ENCODE measurements at places on chromosomes 4 and X.

- DNase-seq: no peak
Measured at GRCh38 chrX:2351321-2351720, 149.5 kb downstream of the DHRSX start.

- no peak for DNase-seq
Measured at GRCh38 chr4:22071749-22072148, 123.2 kb upstream of the KCNIP4 start.

DNA sequence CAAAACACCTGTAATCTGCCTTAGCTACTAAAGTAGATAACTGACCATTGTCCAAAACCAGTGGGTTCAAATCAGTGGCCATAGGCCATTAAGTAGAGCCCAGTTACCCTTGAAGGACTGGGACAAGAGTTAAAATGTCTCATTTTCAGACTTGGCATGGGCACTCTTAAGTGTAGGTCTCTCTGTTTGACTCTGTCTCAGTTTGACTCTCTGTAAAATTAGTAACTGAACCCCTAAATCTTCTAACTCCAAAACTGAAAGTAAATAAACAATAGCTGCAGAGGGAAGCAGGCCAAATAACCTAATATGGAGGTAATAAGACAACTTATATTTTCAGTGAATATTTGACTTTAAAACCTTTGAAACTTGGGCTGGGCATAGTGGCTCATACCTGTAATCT, 89.1 kb downstream of the SLC16A2 start:
- no peak for DNase-seq

DNA sequence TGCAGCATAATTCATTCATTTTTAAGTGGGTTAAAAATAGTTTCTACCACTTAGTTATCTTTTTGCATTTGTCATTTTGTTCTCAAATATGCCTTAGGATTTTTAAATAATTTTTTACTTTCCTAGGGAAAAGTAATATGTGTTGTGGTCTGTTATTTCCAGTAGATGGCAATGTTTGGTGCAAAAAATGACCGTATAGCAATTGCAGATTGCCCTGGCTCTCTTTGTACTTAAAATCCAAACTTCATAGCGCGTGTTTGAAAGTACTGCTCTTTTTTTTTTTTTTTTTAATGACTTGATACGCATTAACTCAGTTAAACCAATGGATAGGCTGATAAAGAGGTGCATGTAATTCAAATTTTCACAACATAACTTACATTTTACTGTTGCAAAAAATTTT, 74.4 kb upstream of the RBMX start:
- no peak for DNase-seq

DNA sequence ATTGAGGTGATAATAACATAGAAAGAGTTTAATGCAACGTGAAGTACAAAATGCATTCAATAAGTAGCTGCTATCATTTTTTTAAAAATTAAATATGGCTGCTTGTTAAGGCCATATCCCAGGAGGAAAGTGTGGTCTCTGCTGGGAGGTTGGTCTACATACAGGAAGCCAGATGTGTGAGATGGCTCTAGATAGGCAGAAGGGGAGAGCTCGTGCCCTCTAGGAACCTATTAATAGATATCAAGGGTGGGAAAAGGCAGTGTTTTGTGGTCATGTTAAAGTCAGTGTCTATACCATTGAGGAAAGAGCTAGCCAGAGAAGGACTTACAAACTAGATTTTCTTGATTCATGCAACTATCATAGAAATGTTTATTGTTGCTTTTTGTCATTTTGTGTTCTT, 140.5 kb downstream of the KLHL8 start:
- no peak for DNase-seq

GRCh38 chr4:13597141-13597540, 30.4 kb downstream of the BOD1L1 start:
- DNase-seq: no peak

DNA sequence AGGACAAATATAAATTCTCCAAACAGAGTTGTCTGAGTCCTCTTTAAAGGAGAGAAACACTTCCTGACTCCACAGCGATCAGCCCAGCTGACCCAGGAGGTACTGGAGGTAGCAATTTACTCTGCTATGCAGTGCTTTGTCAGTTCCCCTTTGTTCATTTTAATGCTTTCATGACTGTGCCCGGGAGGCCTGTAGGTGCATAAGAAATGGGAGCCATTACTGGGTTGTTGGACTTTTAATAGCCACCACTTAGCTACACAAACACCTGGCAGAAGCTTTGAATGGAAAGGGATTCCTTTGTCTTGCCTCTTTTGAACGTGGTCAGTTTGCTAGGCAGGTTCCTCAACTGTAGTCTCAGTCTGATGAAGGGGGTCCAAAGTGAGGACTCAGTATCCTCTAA, 59.0 kb upstream of the AFF2 start:
- no peak for DNase-seq

GRCh38 chr4:105624530-105624929, 72.1 kb downstream of the ARHGEF38 start:
- no peak for DNase-seq

GRCh38 chrX:24371391-24371972, 11.0 kb downstream of the SUPT20HL1 start:
- peak; percentile 22 for DNase-seq

DNA sequence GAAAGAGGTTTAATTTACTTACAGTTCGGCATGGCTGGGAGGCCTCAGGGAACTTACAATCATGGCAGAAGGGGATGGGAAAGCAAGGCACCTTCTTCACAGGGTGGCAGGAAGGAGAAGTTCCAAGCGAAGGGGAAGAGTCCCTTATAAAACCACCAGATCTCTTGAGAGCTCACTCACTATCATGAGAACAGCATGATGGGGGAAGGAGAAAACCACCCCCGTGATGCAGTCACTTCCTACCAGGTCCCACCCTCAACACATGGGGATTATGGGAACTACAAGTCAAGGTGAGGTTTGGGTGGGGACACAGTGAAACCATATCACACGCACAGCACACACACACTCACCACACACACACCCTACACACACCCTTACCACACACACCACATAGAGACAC, 104.3 kb downstream of the DCTD start:
- no peak for DNase-seq

GRCh38 chr4:54746218-54746617, 88.5 kb downstream of the KIT start:
- no peak for DNase-seq

GRCh38 chr4:143404555-143404954, 67.9 kb downstream of the GAB1 start:
- DNase-seq: no peak

GRCh38 chrX:40147971-40148370, 50.2 kb upstream of the BCOR start:
- no peak for DNase-seq

- no peak for DNase-seq
Measured at GRCh38 chr4:153728660-153729059, 31.2 kb downstream of the RNF175 start.

DNA sequence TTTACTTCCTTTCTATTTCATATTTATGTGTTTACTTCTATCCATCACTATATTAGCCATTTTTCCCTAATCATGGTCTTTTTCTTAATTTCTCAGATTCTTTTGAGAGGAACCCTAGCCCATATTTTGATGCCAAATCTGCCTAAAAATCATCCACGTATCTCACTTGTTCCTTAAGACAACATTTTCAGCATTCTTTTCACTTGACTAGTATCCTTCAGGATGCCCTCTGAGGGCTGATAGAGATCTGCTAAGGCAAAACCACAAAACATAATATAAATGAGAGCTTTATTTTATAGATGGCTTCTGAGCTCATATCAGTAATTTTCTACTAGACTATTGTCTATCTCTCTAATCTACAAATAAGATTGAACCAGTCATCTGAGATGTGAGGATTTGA, 341.9 kb downstream of the GPM6A start:
- no peak for DNase-seq
